Vein endothelial cell (primary cell): ENCODE measurements at places on chromosomes 16 and 17. TPM values are rescaled to one million over a fixed set of nuclear protein-coding genes. Genes with fewer than 3 reads are reported as not detected.

Gene CMC2
- 31.7 and 47.5 TPM in 2 replicates for total RNA-seq

Gene COX6A2
- total RNA-seq: not detected in 2 replicates

Gene ZNF19
- total RNA-seq: 2.6 and 4.2 TPM in 2 replicates

Gene MYH13
- total RNA-seq: not detected in 2 replicates

Gene CTRB1
- not detected in 2 replicates for total RNA-seq

Gene PAM16
- total RNA-seq: 19.6 and 19.9 TPM in 2 replicates

Gene C16orf96
- total RNA-seq: not detected in 2 replicates

Gene ST6GALNAC2
- total RNA-seq: under 0.01 and 0.10 TPM in 2 replicates

Gene ADAD2
- total RNA-seq: 0.10 TPM in 1 of 2 replicates, not detected in the other

Gene ANKS4B
- not detected in 2 replicates for total RNA-seq

Gene DUS1L
- 63.3 and 68.3 TPM in 2 replicates for total RNA-seq
